ENCODE measurements at places on chromosomes 16 and 17.

DNA sequence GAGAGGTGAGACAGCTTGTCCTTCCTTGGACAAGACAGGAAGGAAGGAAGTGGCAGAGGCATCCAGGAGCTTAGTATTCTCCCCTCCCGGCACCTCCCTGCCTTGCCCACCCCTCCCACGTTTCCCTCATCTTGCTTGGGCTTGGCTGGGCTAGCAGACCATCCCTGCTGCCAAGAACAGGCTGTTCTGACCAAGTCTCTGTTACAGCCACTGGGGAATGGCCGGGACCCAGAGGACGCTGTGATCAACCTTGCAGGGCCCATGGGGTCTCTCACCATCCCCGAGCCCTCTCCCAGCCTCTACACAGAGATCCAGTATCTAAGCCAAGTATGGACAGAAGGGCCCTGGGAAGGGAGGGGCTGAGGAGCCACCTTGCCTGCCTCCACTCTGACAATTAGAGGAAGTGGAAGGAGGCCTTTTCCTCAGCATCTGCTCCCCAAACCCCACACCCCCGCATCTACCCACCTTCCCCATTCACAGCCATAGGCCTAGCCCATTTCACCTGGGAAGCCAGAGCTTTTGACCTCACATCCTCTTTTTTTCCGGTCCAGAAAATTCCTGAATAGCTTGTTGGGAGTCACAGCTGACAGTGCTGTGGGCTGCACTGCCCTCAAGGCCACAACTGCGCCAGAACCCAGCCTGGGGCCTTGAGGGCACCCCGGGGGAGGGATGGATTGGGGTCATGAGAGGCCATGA is 14.1 kb downstream of the CD300LG start:
- no peak for DNase-seq

DNA sequence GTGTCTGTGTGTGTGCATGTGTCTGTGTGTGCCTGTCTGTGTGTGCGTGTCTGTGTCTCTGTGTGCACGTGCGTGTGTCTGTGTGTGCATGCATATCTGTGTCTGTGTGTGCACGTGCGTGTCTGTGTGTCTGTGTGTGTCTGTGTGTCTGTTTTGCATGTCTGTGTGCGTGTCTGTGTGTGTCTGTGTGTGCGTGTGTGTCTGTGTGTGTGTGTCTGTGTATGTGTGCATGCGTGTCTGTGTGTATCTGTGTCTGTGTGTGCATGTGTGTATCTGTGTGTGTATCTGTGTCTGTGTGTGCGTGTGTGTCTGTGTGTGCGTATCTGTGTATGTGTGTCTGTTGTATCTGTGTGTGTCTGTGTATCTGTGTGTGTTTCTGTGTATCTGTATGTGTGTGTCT is 5.4 kb downstream of the GSG1L2 start:
- no peak for DNase-seq

- no peak for DNase-seq
These were observed 313.3 kb upstream of the HSBP1 start for GRCh38 chr16:83494459-83494858.

- DNase-seq: no peak
These were observed 11.2 kb downstream of the P2RX1 start for GRCh38 chr17:3905017-3905520.

GRCh38 chr16:68910051-68910450 is 66.7 kb downstream of the TANGO6 start:
- DNase-seq: no peak

GRCh38 chr16:68893710-68894705 is 50.7 kb downstream of the TANGO6 start:
- DNase-seq: peak; percentile 26

GRCh38 chr17:16443511-16444257 is 28.3 kb downstream of the TRPV2 start:
- DNase-seq: no peak

- DNase-seq: no peak
These were observed 13.5 kb downstream of the LGALS3BP start for GRCh38 chr17:78966123-78966813.

GRCh38 chr17:70776441-70776840 is 607.1 kb downstream of the KCNJ2 start:
- DNase-seq: no peak

GRCh38 chr17:3029213-3029913 is 34.0 kb downstream of the OR1D5 start:
- no peak for DNase-seq

- DNase-seq: no peak
These were observed 765 bp downstream of the KRT19 start for GRCh38 chr17:41527063-41528023.

GRCh38 chr17:72409405-72410002 is 288.7 kb downstream of the SOX9 start:
- DNase-seq: no peak

DNA sequence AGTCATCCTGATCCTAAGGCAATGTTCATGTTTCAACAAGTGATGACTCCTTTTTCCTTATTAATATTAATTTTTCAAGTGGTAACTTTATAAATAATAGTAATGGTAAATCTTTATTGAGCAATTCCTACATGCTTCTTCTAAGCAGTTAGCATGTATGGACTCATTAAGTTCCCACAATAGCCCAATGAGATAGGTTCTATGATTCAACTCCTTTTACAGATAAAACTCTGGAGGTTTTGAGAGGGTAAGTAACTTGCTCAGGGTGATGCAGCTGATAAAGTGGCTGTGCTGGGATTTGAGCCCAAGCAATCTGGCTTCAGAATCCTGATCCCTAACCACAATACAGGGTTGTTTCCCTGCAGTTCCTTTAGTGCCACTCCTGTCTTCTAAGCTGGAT is 25.3 kb downstream of the SLC47A1 start:
- peak; percentile 11 for DNase-seq

DNA sequence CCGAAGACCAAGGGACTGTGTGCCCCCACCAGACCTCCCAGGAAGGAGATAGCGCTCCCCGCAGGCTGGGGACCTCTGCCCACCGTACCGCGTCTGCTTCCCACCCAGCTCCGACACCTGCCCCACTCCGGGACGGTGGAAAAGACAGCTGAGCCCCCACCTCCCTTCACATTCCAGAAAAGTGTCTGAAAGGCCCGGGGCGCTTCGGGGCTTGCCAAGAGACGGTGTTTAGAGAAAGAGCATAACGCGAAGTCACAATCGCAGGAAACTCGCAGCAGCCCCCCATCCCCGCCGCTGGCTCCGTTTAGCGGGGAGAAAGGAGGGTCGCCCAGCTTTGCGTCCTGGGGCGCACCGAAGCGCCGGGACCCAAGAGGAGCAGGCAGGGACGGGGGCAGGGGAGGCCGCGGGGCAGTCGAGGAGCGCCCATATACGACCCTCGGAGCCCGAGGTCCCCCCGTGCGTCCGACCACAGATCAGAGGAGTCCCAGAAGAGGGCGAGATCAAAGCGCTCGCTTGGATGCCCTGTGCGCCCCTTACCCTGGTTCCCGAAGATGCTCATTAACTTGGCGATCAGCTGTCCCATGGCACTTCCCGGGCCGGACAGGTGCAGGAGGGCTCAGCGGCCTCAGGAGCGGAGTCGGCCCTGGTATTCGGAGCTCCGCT is 652 bp downstream of the ARL5C start:
- no peak for DNase-seq

DNA sequence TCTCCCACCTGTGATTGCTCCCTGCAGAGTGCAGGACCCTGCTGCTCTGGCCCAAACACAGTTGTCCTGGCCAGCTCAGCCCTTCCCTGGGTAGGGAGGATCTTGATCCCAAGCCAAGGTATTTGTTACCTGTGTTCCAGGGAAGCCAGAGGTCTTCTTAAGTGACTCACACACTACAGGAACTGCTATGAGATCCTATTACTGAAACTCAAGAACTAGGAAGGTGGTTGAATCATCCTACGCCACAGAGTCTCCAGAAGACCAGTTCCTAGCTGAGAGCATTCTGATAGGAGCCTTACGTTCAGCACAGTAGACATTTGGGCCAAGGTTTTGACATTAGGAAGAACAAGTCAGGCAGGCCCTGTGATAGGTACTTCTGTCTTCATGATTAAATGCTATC is 12.0 kb downstream of the CHST6 start:
- peak; percentile 71 for DNase-seq

DNA sequence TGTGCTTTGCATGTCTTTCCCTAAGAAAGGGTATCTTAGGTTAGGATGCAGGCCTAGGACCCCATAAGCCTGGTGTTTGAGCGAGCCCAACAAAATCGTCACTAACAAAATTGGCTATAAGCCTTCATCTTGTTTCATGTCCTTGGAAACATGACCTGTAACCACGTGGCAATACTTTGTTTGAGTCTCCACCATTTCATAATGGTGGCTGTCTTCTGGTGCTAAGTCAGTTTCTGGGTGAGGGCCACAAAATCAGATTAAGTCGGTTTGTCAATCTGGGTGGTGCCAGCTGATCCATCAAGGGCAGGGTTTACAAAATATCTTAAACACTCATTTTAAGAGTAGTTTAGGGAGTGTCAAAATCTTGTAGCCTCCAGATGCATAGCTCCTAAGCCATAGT is 33.0 kb downstream of the C16orf54 start:
- no peak for DNase-seq

GRCh38 chr17:58278661-58279015 is 2.1 kb downstream of the MPO start:
- no peak for DNase-seq

DNA sequence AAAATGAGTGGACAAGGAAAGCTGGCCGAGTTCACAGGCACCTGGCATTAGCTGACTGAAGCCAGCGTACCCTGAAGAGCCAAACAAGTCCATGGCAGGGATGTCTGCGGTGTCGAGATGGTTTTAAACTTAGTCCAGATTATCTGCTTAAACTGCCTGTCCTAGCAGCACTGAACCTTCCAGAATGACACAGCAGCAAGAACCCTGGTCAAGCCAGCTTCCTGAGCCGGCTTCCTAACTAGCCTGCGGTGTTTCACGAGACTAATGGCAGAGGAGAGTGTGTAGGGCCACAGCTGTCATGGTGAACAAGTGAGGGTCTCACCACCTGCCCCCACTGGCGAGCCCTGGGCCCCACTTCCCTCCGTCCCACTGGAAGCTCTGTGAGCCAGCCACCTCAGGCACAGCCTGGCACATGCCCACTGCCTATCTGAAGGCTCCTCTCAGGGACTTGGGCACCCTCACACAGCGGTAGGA is 28.8 kb upstream of the MTSS2 start:
- peak; percentile 33 for DNase-seq

DNA sequence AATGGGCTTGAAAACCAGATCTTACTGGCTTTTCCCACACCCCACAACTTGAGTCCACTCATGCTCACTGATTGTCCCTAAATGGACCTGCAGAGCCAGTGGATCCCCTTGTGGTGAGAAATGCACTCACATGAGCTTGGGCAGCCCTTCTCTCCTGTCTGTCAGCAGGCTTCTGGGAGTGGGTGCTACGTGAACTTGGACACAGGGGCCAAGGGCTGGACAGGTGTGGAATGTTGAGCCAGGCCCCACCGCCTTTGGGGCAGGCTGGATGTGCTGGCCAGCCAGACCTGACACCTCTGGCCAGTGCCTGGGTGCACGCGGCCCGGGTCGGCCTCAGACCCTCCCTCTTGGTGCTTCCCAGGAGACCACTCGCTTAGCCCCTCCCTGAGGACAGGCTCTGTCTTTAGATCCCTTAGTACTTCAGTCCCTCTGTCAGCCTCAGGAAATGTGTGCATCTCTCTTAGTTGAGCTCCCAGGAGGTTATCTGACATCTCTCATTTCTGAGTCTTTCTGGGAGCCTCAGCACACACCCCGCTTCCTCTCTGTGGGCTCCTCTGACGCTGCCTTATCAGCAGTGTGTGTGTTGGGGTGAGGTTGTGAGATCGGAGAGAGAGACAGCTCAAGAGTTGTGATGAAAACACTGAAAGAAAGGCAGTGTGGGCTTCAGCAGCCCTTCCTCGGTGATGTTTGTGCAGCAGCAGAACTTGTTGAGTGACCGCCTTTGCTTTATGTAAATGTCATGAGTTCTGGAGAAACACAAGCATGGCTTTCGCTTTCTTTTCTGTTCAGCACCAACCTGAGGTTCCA is 117.0 kb downstream of the RAB11FIP4 start:
- no peak for DNase-seq

- no peak for DNase-seq
These were observed 10.6 kb upstream of the CCL5 start for GRCh38 chr17:35890774-35891155.

DNA sequence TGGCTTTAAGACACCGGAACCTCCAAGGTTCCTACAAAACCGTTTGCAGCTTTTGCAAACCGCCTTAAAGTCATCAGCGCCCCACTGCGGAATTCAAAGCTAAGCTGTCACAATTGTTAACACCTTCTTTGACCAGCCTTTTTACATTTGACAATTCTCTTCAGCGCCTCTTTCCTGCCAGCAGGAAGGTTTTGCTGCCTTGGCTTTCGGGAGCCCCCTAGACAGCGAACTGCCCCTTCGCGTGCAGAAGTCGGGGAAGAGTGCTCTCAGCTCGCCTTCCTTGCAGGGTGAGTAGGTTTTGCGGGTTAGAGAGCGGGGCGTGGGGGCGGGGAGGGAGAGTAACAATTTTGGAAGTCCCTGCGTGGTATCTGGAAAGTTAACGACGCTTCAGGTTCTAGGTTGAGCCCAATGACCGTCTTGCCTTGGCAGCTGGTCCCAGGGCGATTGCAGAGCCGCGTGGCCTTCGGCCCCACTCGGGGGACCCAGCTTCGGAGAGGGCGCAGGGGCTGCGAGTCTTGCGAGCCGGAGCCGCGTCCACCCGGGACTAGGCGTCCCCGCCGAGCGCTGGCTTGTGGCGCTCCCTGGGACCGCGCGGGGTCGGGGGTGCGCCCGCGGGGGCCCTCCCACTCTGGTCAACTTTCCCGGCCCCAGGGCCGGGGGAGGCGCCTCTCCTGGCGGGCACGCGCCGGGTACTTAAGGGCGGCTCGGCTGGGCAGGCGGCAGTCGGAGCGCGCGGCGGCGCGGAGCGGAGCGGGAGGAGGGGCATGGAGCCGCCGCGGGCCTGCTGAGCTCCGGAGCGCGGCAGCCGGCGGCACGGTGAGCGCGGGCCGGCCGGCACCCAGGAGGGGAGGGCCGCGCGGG is at the start of gene HAS3:
Gene HAS3 (plus strand): TSS at position 153 of the 861 bp plus-strand sequence. CDS start 3,743 bp downstream, outside the sequence.
- peak; percentile 53 for DNase-seq

DNA sequence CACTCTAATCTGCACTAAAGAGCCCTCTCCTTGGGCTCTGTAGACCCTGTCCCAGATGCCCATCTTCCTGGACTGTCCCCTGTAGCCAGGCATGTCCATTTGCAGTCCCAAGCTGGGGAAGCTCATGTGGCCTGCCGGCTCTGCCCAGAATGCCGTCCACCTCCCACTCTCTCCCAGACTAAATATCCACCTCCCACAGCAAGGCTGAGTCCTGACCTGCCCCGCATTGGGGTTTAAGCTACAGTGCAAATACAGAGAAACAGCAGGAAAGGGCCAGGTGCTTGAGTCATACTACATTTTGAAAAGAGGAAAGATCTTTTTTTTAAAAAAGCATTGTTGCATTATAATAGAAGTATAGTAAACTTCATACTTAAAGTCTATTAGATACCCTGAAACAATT is 3.0 kb downstream of the ST6GALNAC2 start:
- no peak for DNase-seq

Data from fibroblast of lung (primary cell).